ENCODE measurements at places on chromosomes 1 and 21.

- peak; percentile 67 for DNase-seq
These were observed 4.8 kb downstream of the RUNX3 start for GRCh38 chr1:24925082-24925779.

- no peak for DNase-seq
These were observed 299.7 kb downstream of the OLFM3 start for GRCh38 chr1:101697072-101697471.

DNA sequence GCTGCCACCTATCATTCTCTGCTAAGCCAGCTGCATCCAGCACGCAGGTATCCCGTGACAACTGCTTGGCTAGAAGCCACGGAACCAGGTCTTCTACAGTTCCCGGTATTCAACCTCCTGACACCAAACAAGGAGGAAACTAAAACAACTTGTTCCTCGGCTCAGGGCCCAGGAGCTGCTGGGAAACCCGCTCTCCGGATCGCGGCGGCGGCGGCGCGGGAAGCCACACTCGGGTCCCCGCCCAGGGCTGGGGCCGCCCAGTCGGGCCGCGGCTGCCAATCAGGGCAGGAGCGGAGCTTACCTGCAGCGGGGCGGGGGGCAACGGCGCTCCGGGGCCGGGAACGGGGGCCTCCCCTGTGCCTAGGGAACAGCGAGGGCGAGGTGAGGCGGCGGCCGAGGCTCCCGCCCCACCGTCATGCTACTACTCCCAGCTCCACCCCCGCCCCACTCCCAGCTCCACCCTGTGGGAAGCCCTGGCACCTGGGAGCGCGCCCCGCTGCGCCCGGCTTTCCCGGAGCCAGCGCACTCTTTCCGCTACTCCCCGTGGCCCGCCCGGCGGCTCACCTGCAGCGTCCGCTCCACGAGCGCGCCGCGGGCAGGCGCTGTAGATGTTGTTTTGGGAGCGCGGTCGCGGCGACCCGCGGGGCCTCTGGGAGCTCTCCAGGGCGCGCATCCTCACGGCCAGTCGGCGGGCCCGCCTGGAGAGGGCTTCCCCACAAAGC, 12.1 kb downstream of the IL24 start:
- peak; percentile 44 for DNase-seq

DNA sequence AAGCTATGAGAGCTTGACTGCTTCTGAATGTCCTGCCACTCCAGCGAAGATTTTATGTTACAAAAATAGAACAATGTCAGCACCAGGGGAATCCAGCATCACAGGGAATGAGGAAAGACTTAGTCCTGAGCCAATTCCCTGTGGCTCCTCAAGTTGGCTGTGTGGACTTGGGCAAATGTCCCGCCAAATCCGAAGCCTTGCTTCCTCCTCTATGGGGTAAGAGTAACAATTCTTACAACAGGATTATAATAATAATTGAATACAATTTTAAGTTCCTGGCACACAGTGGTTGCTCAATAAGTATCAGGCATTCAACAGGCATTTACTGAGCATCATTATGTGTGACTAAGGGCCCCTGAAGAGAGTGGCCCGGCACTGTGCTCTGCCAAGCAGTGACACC, 44.4 kb downstream of the STPG1 start:
- no peak for DNase-seq

DNA sequence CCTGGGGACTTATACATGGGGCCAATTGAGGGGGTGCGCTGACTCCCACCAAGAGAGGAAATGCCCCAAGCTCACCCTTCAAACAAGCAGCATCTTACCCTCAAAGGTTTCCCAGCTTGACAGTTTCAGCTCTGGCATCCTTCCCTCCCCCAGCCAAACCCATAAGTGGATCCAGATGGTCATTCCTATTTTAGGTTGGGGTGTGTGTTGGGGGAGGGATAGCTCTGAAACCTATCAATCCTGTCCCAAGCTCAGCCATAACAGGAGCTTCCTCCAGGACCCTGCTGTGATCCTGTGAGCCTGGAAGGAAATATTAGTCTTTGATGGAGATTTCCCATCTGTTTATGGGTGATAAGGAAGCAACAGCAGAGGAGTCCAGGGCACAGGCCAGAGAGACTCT, 3.4 kb upstream of the TMEM222 start:
- DNase-seq = no peak

DNA sequence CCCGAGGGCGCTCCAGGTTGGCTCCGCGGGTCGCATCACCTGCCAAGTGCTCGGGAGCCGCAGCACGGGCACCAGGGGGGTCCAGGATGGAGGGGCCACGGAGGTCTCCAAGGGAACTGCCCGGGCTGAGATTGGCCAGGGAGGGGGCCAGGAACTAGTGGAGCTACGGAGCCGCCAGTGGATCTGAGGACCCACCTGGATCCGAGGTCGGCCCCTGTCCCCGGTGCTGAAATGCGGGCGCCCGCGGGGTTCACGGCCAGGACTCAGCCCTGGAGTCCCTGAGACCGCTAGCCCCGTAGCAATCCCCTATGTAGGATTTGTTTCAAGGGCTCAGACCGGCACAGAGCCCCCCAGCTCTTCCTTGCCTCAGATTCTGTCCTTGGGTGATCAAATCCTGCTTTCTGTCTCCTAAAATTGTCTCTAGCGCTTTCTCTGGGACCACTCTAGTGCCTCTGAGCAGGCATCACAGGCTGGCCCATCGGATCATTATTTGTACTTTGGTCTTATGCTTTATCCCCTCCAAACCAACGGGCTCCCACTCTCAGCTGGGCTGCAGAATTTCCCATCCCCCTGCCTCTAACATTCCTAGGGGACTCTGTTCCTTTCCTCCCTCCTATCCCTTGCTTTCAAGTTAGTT, 27.3 kb downstream of the KIAA2013 start:
- no peak for DNase-seq
